ENCODE measurements at places on chromosomes 13 and 19.

DNA sequence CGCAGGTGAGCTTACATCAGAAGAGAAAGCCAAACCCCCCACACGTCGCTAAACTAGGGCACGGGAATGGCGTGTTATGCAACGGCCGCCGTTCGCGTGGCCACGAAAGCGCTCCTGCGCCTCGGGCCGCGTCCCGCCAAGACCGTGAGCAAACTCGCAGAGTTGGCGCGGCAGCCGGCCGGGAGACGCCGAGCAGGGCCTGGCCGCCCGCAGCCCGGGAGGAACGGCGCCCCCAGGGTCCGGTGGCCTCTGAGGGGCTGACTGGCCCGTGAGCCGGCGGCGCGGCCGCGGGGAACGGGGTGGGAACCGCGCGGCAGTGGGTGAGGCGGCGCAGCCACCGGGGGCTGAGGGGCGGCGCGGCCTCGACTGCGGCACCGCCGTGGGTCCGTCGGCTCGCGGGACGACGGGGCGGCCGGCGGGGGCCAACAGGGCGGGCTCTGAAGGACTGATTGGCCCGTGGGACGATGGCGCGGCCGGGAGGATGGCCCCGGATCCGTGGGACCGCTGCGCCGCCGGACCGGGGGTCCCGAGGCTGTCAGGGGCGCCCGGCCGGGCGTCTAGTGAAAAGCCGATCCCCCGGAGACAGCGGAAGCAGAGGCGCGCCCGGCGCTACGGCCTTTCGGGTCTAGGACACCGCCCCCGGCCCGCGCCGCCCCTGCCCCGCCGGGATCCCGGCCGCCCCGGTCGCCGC, 903 bp downstream of the LATS2 start:
- no peak for DNase-seq

DNA sequence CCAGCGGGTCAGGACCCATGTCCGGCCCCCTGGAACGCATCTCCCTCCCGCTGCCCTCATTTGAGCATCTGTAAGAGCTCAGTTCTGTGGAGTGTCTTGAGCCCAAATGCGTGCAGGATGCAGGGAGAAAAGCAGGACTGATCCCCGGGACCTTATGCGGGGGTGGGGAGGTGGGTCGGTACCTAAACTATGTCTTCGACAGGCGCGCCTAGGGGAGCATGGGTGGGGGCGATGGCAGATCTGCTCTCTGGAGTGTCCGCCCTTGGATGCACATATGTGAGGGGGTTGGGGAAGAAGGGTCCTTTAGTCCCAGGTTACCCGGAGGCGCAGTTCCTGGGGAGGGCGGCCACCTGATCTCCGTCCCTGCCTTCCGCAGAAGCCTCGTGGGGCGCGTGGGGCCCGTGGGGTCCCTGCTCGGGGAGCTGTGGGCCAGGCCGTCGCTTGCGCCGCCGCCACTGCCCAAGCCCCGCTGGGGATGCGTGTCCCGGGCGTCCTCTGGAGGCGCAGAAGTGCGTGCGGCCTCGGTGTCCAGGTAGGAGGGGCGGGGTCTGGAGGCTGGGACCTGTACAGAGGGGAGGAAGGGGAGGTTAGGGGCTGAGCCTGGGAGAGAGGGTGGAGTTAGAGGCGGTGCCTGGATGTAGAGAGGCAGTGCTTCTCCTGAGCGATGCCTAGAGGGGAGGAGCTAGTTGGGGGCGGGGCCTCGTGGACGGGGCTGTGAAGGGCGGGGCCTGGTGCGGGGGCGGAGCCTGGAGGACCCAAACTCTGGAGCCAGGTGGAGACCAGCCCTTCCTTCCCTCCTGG, 2.9 kb downstream of the CILP2 start:
- no peak for DNase-seq

DNA sequence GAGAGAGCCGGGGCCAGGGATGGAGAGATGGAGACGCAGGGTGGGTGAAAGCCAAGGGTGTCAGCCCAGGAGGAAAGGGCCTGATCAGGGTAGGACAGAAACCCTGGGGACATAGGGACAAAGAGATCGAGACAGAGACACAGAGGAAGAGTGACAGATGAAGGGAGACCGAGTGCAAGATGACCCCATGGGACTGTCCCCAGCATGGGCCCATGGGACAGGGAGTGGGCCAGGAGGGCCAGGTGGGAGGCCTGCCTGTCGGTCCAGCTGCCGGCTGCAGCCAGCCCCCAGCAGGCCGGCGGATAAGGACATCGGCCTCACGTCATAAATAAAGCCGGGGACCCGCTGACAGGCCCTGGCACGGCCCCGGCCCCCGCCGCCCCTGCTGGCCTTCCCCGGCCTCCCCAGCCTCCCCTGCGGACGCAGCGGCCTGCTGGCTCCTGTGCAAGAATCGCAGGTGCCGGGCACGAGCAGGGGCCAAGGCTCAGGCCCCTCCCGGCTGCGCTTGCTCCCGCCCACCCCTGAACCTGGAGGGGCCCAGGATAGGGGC, 6.3 kb downstream of the REX1BD start:
- DNase-seq, result no peak

- DNase-seq, result peak; percentile 74
These were observed 3.5 kb upstream of the SBNO2 start for GRCh38 chr19:1177322-1178114.

- DNase-seq, result no peak
These were observed 10.3 kb downstream of the ZNF558 start for GRCh38 chr19:8821748-8822241.

DNA sequence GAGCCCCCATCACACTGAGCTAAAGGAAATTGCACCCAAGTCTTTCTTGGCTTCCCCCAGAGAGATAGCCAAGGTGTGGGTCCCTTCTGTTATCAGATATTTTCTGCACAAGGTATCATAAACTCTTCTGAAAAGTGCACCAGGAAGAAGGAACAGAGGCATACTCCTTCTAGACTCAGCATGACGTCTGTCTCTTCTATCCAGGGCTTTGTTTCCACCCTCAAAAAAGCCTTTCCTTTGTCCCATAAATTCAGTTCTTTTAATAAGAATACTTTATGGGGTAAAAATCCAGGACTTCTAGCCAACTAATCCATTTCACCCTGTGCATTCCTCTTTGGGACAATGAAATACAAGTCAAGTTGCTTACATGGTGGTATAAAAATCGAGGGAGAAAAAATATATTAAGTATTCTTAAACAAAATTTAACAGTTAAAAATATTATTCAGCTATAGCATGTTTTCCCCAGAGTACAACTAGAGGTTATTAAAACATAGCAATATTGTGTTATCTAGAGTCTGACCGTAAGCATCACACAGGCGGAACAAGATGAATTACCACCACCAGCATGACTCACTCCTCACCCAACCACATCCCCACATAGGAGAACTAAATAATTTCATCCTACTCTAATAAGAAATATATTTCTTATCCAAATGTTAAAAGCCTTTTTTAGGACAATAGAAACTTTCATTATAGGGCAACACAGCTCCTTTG, 79.9 kb upstream of the GPC6 start:
- DNase-seq, result peak; percentile 42

- no peak for DNase-seq
These were observed at the start of gene CLDND2 for GRCh38 chr19:51368366-51369282. Gene CLDND2, minus strand, starts transcription at chr19:51369003. Its CDS starts 426 bp downstream, at chr19:51368577.

GRCh38 chr19:41860419-41861115, 512 bp downstream of the RPS19 start:
- no peak for DNase-seq

GRCh38 chr13:54162069-54162468, 1133.5 kb downstream of the OLFM4 start:
- no peak for DNase-seq

GRCh38 chr13:27014406-27015359, 156.9 kb downstream of the USP12 start:
- DNase-seq, result no peak

DNA sequence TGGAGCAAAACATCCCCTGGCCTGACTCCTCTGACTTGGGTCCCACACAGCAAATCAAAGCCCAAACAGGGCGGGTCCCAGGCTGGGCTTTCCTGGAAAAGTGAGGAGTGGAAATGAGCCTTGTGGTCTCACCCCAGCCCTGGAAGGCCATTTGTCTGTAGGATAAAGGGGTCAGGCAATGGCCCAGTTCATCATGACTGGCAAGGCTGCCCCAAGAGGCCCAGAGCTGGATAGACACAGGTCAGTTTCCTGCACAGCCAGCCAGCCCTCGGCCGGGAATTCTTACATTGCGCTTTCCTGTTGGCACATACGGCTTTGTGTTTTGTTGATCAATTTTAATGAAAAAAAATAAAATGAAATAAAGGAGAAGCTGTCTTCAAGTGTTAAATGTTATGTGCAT, 174.3 kb downstream of the TSHZ3 start:
- no peak for DNase-seq

All from retinal pigment epithelial cell (primary cell).